ENCODE measurements at places on chromosomes 7 and 10. TPM values are rescaled to one million over a fixed set of nuclear protein-coding genes. Genes with fewer than 3 reads are reported as not detected.

Gene MAT1A
- 0.04 TPM for total RNA-seq

Gene TLX1
- total RNA-seq: not detected

Gene TMUB1
- total RNA-seq: 19.0 TPM

Gene GPR85
- 1.2 TPM for total RNA-seq

Gene CPA2
- 0.44 TPM for total RNA-seq

Gene C10orf62
- not detected for total RNA-seq

Gene SLC18A3
- total RNA-seq: not detected

Measured in muscle of leg (tissue), 16 donors.